ENCODE measurements at places on chromosomes 16 and 17. TPM values are rescaled to one million over a fixed set of nuclear protein-coding genes. Genes with fewer than 3 reads are reported as not detected.

DNA sequence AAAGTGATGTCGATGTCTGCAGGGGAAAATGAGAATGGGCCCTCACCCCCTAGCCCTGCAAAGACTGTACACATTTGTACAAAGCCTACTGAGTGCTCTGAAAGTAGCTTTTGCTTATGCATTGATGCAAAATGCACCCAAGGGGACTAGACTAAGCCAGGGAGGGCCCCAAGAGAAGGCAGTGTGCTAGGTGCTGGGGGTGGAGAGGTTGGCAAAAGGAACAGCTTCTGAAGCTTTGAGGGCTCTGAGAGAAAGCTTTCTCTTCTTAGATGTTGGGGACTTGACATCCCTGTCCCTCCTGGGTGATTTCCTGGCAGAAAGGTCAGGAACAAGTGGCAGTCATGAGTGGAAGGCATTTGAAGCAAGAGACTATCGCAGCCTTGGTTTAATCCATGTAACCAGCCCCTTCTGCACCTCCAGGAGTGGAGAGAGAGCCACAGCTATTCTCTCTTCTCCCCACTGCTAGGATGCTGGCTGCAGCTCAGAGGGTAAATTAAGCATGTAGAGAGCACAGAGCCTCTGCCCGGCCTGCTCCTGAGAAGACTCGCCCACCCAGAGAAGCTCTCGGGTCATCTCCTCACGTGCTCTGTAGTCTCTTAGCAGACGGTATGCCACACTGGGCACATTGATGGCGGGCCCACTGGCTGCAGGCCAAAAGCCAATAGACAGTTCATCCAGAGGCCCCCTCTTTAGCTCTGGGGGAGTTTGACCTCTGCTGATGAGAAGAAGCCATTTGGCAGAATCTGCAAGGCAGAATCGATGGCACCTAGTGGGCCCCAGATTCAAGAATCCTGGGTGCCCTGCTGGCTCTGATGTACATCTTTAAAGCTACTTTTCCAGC lies 221.4 kb downstream of the MSI2 start:
- DNase-seq = no peak

- DNase-seq = no peak
Measured at GRCh38 chr16:70591615-70592014, 54.7 kb upstream of the IL34 start.

DNA sequence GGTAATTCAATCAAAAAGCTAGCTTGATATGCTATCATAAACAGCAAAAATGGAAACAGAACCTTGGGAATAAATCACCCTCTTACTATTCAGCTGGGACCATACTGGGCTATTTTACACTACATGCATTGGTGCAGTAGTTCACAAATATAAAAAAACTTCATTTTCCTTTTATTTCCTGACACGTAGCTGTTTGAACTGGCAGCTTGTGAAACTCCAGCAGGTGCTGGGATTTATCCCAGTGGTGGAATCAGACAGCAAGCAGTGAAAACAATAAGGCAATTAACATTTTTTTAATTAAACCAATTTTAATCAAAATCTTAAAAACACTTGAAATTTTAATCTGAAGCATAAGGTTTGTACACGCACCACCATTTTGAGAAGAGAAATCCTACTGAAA lies 240.4 kb upstream of the IRX5 start:
- no peak for DNase-seq

GRCh38 chr17:76437467-76438402 lies 15.2 kb downstream of the UBE2O start:
- no peak for DNase-seq

GRCh38 chr16:3007957-3008689 lies 4.6 kb upstream of the CLDN9 start:
- no peak for DNase-seq

DNA sequence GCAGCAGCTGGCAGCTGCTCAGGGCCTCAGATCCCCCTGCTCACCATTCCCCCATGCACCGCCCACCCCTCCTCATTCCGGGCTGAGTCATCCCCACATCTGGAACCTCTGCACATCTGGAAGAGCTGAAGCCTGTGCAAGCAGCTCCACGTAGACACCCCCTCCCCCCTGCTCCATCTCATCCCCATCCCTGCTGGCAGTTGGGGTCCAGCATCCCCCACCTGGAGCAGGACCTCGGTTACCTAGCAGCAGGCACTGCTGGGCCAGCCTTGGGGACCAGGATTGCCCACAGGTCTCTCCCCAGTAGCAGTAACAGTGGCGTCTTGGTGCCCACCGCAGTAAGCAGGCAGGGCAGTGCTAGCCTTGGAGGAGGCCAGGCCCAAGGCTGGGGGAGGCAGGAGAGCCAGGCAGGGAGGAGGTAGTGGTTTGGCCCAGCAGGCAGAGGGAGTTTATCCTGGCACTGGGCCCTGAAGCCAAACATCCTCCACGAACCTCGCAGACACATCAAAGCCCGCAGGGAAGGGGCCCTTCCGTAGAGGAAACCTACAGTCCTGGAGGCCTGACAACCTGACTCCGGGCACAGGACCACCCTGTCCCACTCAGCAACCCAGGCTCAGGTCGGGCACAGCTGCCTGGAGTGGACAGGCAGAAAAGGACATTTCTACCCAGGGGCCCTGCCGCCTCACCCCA lies 7.7 kb upstream of the TMEM92 start:
- peak; percentile 47 for DNase-seq

- DNase-seq = no peak
Measured at GRCh38 chr16:75080205-75081029, 36.2 kb downstream of the LDHD start.

Gene FBXO39
- total RNA-seq = 1.3 TPM

Gene ABCA9
- total RNA-seq = 18.0 TPM

All from breast epithelium (tissue), 4 donors.